ENCODE measurements at places on chromosomes 1 and 21.

DNA sequence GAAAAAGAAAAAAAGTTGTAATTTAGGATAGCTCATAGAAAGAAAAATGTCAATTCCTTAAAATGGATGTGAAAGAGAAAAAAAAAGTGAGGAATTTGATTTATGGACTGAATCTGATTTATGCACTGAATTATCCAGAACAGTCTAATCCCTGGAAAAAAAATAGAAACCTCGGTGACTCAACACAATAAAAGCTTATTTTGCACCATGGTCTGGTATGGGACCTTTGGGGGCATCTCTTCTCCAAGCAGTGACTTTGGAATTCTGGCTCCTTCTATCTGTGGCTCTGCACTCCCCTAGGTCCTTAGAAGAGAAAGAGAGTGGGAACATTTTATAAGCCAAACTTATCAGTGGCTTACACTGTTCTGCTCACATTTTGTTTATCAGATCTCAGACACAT lies 471.7 kb upstream of the B3GALT2 start:
- no peak for DNase-seq

DNA sequence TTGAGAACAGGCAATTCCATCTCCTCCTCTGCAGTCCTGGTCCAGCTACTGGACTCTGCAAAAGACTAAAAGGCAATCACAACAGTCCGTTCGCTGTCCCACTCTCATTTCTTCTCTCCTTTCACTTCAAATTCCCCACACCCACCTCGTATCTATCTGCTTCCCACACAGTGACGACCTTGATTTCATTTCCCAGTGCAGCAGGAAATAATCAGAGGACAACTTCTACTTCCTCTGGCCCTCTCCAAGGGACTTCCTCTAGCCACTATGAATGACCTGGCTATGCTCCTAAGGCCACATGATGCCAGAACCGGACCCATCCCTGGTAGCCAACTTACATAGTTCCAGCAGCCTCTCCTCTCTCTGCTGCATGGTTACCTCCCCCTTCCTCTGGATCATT lies 8.0 kb downstream of the NOL9 start:
- no peak for DNase-seq

DNA sequence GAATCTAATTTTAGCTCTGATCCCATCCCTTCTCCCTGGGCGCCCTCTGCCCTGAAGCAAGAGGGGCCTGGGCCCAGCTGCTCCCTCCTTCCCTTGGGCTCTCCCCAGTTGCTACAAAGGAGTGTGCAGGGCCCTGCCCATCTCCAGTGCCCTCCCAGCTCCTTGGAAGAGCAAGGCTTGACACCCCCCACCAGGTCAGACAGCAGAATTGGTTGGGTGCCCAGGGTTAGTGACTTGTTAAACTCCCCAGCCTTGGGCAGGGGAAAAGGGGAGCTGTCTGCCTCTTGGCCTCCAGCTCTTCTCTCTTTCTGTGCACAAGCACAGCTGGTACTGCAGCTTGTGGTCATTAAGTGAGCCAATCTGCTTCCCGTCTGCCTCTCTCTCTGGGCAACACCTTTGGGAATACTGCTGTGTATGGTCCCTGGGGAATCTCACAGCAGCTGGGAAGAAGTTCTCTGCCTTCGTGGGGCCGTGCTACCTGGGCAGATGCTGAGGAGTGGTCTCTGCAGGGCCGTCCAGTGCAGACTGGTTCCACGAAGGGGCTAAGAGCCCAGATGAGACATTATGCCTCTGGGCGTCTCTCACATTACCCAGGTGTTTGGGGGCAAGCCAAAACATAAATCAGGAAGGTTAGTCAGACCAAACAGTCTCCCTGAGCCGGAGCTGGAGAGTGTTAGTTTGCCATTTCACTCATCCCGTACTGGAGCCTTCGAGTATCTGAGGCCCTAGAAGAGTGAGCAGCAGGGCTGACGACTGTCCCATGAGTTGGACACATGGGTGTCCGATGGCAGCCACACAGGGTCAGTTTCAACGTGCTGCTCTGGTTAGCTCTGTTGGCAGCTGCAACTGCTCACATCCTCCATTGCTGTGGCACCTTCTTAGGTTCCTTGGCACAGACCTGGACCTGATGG lies 37.3 kb downstream of the TMEM53 start:
- no peak for DNase-seq

DNA sequence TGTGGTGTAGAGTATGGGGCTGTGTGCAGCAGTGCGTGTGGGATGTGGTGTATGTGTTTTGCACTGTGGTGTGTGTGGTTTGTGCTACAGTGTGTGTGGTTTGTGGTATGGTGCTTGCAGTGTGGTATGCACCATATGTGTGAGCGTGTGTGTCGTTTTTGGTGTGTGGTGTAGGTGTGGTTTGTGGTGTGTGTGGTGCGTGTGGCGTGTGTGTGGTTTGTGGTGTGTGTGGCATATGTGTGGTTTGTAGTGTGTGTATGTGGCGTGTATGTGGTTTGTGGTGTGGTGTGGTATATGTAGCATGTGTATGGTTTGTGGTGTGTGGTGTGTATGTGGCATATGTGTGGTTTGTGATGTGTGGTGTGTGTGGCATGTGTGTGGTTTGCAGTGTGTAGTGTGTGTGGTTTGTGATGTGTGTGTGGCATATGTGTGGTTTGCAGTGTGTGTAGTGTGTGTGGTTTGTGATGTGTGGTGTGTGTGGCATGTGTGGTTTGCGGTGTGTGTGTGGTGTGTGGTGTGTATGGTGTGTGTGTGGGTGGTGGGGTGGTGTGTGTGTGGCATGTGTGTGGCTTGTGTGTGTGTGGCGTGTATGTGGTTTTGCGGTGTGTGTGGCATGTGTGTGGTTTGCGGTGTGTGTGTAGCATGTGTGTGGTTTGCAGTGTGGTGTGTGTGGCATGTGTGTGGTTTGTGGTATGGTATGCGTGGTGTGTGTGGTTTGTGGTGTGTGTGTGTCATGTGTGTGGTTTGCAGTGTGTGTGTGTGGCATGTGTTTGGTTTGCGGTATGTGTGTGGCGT lies 53.5 kb upstream of the TRAPPC10 start:
- no peak for DNase-seq

DNA sequence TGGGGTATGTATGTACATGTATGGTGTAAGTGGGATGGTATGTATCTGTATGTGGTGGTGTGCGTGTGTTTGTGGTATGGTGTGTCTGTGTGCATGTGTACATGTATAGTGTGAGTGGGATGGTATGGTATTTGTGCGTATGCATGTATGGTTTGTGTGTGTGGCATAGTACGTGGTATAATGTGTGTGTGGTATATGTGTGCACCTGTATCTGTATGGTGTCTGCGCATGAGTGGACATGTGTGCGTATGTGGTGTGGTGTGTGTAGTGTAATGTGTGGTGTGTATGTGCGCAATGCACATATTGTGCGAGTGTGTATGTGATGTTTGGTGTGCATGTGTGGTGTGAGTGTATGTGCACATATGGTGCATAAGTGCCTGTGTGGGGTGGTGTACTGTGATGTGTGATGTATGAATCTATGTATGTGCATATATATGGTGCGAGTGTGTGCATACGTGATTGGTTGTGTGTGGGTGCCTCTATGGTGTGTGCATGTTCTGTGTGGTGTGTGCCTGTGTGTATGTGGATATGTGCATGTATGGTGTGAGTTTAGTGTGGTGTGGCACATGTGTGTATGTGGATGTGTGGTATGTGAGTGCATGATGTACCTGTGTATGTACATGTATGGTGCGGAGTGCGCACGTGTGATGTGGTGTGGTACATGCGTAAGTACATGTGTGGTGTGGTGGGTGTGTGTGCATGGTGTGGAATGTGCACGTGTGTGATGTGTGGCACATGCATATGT lies 38.8 kb downstream of the WDR4 start:
- DNase-seq = no peak

DNA sequence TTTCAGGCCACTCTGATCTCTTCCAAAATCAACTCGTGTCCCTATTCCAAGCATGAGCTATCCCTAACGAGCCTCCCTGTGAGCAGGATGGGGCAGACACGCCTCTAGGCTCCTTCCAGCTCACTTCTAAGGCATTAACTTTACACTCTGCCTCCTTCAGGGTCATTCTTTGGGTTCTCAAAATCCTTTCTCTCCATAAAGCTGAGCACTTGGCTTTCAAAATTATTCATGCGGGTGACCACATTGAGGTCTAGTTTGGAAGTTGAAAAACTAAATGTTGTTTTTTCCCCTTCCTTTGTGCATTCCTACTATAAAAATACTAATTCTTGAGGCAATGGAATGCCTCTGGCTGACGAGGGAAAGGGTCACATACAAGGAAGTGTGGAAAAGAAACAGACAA lies 33.5 kb upstream of the BMP8B start:
- DNase-seq = no peak

- DNase-seq = no peak
These were observed 144.7 kb downstream of the RYR2 start for GRCh38 chr1:237186675-237187074.
